ENCODE measurements at places on chromosomes 6 and 20.

- DNase-seq, result no peak
Observed at GRCh38 chr6:110328259-110328658, 29.9 kb downstream of the METTL24 start.

DNA sequence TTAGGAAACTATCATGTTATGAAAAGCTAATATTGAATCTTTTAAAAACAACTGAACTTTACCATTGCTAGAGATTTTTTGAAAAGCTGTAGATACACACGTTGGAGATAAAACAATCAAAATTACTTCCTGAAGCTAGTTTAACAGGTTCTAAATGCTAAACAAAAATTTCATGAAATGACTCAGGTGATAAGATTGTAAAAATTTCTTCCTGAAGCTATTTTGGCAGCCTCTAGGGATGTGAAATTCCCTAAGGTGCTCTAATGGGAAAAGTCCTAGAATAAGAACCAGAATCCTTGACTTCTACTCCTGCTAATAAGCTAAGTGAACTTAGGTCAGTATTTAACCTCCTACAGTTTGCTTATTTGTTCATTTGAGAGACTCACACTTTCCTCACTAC lies 8.5 kb downstream of the GCM2 start:
- DNase-seq, result no peak

DNA sequence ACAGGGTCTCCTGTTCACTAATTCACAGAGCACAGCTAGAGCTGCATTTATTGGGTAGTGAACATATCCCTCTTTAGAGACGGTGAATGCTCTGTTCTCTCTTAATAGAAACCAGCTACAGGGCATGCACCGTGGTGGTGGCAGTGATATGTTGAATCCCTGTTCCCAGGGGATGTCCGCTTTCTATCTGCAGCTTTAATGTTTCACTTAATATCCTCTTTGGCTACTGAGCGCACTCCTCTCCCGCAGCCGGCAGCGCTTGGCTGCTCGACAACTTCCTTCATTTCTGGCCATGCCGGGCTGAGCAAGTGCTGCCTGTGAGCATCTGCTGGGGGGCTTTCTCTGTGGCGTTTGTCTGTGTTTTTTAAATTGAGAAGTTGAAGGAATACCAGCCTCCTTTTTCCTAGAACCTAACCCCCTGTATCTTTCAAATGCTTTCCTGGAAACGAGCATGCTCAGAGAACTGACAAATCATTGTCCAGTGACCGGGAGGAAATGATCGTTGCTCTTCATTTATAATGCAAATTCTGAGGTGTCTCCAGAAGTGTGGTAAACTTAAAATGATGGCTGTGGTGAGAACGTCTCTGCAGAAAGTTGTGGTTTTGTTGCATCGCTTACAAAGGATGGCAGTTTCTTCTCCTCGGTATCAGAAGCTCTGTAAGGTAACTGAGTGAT lies 297.9 kb downstream of the UTRN start:
- DNase-seq, result peak; percentile 90

DNA sequence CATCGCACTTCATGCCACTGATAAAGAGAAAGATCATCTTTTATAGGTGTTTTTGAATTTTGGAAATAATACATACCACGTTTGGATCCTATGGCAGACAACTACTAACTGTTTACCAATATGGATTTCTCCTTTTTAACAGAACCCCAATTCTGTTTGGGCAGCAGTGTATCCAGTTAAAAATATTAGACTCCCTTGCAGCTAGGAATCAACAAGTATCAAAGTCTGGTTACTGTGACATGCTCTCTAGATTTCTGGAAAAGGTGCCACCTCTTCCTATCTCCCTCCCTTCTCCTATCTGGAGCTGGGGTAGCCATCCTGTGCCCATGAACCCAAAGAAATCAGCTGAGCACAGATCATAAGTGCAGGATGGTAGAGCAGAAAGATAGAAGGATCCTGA lies 54.1 kb upstream of the DTNBP1 start:
- DNase-seq, result no peak

DNA sequence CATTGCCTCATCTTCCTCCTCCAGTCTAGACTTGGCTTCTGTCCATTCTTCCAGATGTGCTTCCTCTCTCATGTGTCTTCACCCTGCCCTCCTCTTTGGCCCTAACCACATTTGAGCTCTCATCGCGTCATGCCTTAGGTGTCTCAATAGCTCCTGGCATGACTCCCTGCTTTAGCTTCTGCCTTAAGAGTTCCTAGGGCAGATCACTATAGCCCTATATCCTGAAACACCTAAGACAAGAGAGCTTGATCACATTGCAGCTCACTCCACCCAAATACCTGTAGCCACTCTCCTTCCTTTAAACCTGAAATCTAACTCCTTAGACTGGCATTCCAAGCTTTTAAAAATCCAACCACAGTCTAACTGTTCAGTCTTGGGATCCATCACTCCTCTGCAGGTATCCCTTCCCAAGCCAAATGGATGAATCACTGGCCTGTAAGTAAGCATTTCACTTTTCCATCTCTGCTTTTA lies 69.0 kb upstream of the STXBP5 start:
- no peak for DNase-seq

- no peak for DNase-seq
Observed at GRCh38 chr6:170181338-170181690, 109.6 kb downstream of the DLL1 start.

DNA sequence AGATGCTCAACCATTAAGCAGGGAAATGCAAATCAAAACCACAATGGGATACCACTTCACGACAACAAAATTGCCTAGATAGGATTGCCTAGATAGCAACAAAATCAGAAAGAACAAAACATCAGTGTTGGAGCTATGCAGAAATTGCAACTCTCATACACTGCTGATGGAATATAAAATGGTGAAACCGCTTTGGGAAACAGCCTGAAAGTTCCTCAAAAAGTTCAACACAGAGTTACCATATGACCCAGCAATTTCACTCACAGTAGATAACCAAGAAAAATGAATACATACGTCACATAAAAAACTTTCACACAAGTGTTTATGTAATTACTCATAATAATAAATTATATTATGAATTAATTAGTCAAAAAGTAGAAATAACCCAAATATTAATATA lies 78.3 kb downstream of the MAFB start:
- no peak for DNase-seq

GRCh38 chr6:170367241-170367640 lies 60.7 kb downstream of the FAM120B start:
- DNase-seq, result peak; percentile 28

DNA sequence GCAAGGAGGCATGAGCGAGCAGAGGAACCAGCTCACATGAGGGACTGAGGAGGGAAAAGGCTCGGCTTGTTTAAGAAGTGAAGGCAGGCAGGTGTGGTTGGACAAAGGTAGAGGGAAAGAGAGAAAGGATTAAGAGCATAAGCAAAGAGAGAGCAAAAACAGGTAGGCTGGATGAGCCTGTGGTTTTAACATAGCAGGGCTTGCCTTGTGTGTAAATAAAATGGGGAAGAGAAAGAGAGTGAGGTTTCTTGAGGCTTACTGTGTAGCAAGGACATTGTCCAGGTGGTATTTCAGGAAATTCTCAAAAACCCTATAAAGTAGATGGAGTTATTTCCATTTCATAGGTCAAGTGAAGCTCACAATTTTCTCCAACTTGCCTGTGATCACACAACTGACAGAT lies 93.9 kb upstream of the HDAC2 start:
- DNase-seq, result no peak

GRCh38 chr6:20661721-20662120 lies 127.5 kb downstream of the CDKAL1 start:
- no peak for DNase-seq

- DNase-seq, result no peak
Observed at GRCh38 chr6:166489301-166490155, 97.0 kb downstream of the RAMACL start.

GRCh38 chr20:62362991-62363919 lies 3.9 kb downstream of the LAMA5 start:
- peak; percentile 52 for DNase-seq

GRCh38 chr6:137727216-137727765 lies 139.8 kb upstream of the TNFAIP3 start:
- DNase-seq, result no peak

GRCh38 chr6:77341058-77341986 lies 122.0 kb downstream of the HTR1B start:
- peak; percentile 64 for DNase-seq

DNA sequence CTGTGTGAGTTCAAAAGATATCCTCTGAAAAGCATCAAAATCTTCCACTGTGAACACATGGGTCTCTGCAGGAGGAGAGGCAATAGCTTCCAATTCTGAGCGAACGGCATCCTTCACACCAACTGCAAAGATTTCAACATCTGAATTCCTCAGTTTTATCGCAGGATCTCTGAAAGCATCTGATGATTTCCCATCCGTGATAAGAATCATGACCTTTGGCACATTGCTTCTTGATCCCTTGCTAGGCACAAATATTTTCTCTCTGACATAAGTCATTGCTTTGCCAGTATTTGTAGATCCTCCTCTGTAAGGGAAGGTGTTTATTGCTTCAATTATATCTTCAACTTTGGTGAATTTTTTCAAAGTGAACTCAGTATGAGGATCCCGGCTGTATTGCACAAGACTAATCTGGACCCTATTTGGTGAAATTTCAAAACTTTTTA lies 22.7 kb downstream of the COL12A1 start:
- no peak for DNase-seq

GRCh38 chr6:15073344-15073789 lies 172.5 kb upstream of the JARID2 start:
- DNase-seq, result no peak

GRCh38 chr20:48631114-48632016 lies 196.4 kb downstream of the PREX1 start:
- peak; percentile 73 for DNase-seq

DNA sequence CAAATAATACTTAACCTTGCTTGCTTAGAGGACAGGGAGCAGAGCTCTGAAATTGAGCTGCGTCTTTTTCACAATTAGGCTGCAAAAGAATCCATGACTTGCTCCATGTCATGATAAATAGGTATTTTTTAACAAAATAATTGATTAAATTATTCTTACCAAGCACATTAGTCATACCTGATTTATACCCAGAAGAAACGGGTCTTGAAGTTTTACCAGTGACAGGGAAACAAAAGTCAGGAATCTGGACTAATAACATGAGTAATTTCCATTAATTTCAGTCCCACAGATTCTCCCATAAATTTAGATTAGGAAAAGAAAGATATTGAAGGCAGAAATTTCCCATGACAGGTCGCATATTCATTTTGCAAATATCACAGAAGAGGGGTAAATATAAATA lies 85.0 kb upstream of the BMP5 start:
- DNase-seq, result no peak

GRCh38 chr20:1870792-1871550 lies 24.2 kb upstream of the SIRPA start:
- no peak for DNase-seq

- no peak for DNase-seq
Observed at GRCh38 chr6:35745509-35745908, 8.7 kb downstream of the ARMC12 start.

DNA sequence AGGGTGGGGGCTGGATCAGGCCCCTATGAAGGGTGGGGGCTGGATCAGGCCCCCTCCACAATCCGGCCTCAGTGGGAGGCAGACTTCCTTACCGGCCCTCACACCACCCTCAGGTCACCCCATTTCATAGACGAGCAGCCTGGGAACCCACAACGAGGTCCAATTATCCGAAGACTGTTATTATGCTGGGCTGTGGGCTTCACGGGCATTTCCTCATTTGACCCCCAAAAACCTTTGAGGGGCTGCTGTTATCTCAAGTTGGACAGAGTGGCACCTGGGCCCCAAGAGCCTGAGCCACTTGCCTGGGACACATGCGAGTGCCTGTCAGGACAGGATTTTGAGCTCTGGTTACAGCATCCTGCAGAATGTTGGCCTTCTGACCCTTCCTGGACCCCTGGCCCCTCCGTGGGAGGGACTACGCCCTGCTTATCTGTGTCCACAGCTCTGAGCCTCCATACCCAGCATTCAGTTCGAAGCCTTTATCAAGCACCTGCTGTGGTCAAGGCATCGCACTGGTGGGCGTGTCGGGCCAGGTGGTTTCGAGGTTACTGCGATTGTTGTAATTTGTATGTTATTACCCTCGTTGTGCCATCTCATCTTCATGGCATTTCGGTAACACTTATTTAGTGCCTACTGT lies 34.5 kb upstream of the PCMTD2 start:
- no peak for DNase-seq

GRCh38 chr6:113825781-113826180 lies 31.4 kb upstream of the MARCKS start:
- DNase-seq, result peak; percentile 82

DNA sequence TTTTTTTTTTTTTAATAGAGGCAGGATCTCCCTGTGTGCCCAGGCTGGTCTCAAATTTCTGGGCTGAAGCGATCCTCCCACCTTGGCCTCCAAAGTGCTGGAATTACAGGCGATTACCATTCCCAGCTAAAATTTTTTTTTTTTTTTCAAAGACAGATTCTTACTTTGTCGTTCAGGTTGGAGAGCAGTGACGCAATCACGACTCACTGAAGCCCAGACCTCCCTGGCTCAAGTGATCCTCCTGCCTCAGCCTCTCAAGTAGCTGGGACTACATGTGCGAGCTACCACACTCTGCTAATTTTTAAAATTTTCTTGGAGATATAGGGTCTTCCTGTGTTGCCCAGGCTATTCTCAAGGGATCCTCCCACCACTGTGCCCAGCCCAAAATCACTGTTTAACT lies 58.0 kb upstream of the MYO6 start:
- no peak for DNase-seq

DNA sequence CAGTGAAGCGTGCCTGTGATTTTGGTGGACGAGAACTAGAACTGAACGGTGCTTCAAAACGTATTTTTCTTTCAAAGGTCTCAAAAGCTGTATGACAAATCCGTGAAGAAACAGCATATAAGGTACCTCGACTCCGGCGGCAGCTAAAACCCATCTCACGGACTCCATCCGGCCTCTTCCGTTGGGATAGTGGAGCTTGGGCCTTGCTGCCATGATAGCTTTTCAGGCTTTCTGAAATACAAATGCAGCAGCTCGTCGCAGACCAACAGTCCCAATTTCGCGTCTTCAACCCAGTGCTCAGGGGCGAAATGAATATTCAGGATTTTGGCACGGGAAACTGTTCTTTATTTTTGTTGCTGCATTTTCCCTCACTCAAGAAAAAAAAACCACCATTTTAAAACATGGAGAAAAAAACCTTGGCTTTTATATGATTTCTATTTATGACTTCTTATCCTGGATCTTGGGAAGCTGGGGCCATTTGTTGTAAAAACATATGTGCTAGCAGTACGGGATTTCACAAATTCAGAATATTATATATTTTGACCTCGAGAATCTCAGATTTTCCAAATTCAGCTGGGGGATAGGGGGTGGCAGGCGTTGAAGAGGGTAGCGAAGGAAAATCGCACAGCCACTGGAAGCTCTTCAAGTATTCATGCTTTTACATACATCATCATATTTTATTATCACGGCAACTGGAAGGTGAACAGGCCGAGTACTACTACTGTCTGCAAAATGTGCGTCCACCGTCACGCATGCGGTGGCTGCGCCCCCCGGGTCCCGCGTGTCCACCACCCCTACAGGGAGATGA lies 849 bp downstream of the GSTA4 start:
- DNase-seq, result peak; percentile 35
